ENCODE measurements at places on chromosomes 6 and 20.

DNA sequence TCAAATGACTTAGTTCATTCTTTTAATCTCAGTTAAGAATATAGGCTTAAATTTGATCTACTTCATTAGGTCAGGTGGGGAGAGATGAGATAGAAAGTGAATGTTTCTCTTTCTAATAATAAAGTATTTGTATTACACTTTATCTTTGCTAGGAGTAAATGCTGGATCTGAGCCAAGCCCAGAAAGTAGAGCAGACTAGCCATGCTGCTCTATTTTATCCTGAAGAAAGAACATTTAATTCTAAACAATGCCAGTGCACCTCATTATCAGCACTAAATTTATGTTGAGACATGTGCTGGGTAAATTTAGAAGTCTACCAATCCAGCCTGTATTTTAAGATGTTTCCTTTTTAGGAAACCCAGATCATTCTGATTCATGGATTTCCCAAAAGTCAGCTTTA is 43.5 kb downstream of the AKIRIN2 start:
- no peak for DNase-seq

DNA sequence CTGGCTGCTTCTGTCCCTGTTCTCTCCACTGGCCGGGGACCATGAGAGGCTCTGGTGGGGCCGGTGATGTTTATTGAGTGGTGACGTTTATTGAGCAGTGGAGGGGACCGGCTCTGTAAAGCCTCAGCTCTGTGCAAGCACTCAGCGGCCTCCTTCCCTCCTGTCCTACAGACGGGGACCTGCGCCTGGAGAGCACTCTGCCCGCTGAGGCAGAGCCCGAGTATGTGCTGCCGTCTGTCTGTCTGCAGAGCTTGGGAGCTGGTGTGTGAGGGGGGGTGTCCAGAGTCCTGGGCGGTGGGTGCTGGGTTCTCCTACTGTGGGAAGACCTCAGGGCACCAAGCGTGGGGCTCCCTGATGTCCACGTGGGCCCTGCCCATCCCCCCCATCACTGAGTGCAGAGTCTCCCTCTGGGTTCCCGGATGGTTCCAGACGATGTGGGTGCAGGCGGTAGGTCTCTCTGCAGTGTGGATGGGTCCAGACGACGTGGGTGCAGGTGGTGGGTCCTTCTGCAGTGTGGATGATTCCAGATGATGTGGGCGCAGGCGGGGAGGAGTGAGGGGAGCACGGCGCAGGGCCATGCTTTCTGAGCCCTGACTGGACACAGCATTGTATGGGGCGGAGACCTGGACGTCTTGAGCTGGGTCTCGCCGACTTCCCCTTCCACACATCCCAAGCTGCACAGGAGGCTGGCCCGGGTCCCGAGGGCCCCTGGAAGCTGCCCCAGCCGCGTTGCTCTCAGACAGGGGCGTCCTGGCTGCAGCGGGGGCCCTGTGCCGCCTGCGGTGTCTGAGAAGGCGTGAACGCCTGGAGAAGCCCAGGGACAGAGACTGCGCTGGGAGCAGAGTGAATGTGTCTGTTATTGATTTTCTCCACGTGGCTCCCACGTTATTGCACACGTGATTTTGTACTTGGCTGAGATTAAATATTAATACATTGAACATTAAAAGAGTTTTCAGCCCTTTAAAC is 14.9 kb upstream of the BHLHE23 start:
- no peak for DNase-seq

- DNase-seq: peak; percentile 73
Measured at GRCh38 chr20:17943343-17943742, 25.3 kb downstream of the SNX5 start.

GRCh38 chr6:111743862-111744692 is 129.2 kb downstream of the FYN start:
- no peak for DNase-seq

DNA sequence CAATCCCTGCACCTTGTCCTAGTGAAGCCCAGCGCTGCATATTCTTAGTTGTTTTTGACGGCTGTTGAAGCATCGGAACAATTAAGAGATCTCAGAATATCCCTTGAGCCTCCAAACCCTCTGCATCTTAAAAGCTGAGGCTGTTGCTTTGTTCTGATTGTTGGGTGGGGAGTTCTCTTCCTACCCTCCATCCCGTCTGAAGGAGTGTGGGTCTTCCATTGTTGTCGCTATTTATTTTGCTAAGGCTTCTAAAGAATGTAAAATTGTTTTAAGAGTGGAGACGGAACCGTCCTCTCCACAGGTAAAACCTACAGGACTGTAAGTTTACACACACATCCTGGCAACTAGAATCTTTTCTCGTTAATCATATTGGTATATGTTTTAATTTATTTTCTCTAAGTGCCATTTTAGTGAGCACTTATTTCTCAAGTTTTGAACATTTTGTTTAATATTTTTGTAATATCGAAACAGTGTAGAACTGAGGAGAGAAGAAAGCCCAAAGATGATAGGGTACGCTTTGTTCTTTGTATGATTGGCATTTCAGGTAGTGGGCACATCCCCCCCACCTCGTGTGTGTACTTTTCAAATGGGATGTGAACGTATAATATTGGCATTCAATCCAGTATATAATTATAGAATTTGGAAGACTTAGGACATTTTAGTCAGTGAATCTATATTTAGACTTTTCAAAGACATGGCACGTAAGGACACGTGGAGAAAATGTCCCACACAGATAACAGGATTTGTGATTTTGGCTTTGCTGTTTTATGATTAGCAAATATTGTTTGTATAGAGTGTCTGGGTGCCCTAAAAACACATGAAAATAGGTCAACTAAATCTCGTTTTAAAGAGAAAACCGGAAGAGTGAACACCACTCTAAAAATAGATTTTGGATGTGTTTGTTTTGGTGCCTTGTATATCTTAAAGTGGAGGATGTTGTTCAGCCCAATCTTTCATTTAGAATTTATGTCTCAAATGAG is 1.3 kb downstream of the RNF146 start:
- peak; percentile 25 for DNase-seq

GRCh38 chr6:160899671-160900430 is 91.7 kb upstream of the MAP3K4 start:
- no peak for DNase-seq

DNA sequence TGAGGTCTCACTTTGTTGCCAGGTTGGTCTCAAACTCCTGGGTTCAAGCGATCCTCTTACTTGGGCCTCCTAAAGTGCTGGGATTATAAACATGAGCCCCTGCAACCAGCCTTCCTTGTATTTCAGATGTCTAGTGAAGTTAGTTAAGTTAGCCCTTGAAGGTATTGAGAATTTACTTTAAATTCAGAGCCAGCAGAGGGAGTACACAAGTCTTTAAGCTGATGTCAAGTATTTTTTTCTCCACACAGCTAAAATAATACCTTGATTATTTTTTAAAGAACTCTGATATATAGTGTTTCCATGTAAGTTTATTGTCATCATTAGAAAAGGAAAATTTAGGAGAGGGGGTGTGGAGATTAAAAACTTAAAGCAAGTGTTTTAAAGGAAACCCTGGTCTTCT is 9.8 kb downstream of the FOXO3 start:
- no peak for DNase-seq

- no peak for DNase-seq
Measured at GRCh38 chr6:38634518-38634917, 5.2 kb downstream of the BTBD9 start.

DNA sequence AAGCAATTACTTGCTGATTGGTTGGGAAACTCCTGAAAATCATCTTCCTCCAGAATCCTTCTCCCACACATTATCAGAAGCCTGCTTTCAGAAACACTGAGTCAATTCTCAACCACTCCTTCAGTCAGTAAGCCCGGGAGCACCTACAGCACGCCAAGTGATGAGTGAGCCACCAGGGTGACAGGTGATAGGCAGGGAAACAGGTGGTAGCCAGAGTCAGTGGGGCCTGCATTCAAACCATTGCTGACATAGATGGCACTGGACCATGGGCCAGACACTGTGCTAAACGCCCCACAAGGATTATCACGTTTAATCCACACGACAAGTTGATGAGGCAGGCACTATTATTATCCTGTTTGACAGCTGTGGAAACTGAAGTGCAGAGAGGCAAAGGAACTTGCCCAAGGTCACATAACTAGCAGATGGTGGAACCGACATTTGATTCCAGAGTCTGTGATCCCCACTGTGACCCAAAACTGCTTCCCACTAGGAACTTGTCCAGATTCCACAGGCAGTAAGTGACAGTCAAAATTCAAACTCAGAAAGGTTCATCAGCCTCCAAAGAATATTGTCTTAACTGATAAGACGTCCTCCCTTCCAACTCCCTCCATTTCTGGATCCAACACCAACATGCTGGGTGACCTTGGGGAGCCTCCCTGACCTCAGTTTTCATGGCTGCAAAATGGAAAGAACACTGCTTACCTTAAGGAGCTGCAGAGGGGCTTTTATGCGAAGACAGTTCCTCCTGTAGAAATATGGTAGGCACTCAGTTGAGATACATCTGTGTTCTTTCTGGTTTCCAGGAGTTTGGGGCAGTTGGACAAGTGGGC is 23.9 kb upstream of the TOP1 start:
- DNase-seq: peak; percentile 65

GRCh38 chr6:680251-680650 is 12.7 kb downstream of the EXOC2 start:
- no peak for DNase-seq

DNA sequence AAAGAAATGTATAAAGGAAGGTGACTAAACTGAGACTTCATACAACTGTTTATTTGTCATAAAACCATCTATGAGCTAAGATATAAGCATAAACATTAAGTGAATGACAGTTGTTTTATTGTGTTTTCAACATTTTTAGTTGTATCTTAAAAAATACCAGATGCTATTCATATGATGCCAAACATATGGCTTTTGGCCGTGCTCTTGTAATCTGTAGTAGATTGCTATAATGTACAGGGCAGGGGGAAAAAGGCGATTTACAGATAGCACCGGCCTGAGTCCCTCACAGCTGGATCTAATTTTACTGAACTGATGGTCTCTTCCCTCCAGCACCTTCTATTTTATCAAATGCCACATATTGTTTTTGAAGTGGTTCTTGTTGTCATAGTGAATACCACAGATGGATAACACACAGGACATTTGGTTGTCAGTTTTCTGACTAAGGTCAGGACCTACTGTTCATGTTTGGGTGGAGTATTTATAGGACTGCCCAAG is 48.2 kb downstream of the CENPW start:
- no peak for DNase-seq

- no peak for DNase-seq
Measured at GRCh38 chr20:36314734-36315544, 8.8 kb downstream of the DLGAP4 start.

GRCh38 chr6:22657352-22657980 is 88.1 kb downstream of the HDGFL1 start:
- no peak for DNase-seq

DNA sequence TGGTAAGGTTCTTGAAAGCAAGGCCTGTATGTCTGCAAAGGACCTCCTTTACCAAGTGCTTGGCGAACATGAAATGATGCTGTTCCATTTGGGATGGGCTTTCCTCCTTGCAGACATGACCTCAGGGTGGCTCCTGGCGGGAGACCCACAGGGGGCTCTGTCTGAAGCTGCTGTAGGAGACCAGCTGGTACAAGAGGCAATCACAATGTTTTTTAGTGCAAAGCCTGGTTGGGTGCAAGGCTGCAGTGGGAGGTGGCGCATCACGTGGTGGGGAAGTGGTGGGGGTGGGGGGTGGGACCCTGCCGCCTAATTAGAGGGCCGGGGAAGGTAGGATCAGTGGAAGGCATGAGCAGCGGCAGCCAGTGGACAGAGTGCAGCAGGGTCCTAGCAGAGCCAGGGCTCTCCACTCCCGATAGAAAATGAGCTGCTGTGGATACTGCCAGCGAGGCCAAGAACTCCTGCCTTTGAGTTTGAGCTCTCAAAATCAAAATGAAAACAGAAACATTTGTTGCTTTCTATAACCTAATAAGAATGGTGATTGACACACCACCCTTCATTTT is 9.1 kb upstream of the ARMC2 start:
- DNase-seq: no peak

GRCh38 chr6:8066108-8066507 is 1.9 kb upstream of the BLOC1S5 start:
- peak; percentile 34 for DNase-seq

DNA sequence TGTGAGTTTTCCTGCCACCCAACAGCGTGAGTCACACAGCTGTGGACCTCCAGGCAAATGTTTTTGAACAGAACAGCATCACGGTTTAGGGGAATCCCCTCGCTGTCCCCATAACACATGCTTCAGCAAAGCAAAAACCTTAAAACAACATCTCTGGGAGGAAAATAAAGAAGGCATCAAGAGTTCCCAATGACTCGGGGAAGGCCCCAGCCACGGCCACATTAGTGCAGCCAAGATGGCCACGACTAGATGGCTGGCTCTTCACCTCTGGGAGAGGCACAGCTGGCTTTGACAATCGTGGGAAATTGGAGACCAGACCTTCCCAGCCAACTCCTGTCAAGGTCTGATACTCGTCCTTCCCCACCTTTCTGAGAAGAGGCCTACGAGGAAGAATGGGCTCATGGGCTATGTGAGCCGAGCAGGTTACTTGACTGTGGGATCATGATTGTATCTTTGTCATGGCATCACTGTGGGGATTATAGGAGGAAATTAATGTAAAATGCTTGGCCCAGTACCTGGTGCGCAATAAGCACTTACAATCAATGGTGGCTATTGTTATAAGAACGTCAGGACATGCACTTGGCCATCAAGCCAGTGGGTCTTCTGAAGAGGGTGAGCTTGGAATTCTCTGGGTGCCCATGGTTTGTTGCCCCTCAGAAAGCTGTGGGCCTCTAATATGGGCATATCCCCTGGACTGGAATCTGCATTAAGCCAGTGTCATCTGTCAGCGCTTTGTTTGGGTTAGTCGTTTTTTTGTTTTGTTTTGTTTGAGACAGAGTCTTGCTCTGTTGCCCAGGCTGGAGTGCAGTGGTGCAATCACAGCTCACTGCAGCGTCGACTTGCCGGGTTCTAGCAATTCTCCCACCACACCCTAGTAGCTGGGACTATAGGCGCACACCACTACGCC is 43.6 kb downstream of the FGD2 start:
- peak; percentile 69 for DNase-seq

DNA sequence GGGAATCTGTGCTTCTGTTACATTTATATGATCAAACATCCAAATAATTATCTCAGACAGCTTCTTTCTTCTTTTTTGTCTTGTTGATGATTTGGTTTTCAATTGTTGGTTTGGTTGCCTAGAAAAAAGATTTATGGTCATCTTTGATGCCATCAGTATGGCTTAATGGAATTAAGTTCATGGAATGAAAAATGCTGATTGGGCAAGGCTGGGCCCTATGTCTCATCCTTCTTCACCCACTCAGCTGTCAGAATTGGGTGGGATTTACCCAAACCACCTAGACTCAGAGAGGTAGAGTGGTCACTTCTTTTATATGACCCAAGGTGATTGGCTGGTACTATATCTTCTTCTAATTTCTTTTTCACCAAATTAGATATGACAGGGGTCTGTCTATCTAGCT is 258.3 kb downstream of the DOK5 start:
- DNase-seq: no peak

- DNase-seq: peak; percentile 51
Measured at GRCh38 chr6:113873043-113873667, 16.0 kb downstream of the MARCKS start.
